ENCODE measurements at places on chromosomes 6 and 20.
A peak's percentile ranks its signal among the peaks of the same experiment; 100 is the strongest.

DNA sequence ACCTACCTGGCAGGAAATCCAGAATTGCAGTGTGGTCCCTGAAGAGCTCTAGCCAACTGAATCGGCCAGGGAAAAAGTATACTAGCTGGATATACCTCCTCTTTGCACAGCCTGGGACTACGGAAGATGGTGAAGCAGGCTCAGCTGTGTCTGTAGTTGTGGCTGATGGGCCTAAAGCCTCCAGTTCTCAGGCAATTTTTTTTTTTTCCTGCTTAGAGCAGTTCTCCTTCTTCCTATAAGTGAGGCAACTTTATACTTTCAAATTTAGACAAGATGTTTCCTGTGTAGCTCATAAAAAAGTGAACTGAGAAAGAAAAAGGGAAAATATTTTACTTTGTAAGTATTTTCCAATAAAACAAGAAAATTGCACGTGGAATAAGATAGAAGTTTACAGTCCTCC is 172.9 kb downstream of the CARMIL1 start:
- no peak for DNase-seq

DNA sequence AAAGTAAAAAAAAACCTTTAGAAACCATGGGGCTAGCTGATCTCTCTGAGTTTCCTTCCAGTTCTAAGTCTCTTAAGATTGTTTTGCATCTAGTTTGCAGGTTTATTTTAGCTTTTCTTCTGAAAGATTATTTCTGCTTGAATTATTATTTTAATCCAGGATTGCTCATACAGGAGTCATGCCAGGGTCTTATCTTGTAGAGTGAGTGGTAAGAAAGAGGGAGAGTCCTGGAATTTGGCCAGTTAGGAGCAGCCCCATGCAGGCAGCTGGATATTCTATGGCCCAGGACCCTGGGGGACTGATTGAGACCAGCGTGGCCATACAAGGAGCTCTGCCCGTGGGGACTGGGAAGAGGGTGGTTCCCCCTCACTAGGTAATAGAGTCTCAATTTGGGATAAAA is 178.9 kb upstream of the HEY2 start:
- DNase-seq: no peak

DNA sequence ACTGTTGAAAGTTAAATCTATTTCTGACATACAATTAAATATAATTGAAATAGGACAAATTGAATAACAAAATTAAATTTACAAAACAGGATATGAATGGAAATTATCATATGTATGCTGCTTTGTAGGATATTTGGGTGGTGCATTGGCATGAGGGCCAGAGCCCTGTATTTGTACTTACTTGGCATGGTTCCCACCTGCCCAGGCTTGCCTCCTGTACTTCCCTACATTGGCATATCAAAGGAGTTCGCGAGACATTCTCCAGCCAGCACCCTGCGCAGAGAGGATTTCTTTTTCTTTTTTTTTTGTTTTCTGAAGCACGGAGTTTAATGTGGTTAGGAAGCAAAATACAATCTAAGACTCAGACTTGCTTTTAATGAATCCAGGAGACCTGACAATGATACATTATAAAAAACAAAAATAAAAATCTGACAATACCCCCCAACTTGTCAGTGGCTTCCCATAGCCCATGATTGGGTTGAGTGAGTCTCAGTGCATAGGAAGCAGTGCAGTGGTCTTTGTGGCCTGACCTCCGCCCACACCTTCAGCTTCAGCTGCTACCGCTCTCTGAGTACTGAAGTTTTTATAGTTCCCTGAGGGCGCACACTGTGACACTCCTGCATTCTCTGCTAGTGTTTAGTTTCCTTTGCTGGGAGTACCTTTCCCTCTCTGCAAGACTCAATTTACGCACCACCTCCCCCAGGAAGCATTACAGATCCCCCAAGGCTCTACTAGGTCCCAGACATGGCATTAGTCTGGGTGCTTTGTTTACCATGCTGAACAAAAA is 440.8 kb downstream of the UTRN start:
- DNase-seq: no peak

- no peak for DNase-seq
Measured at GRCh38 chr20:46222521-46223007, 85.7 kb downstream of the CDH22 start.

- DNase-seq: no peak
Measured at GRCh38 chr20:11255860-11256259, 582.1 kb upstream of the JAG1 start.

- DNase-seq: no peak
Measured at GRCh38 chr20:16846006-16846405, 97.8 kb downstream of the OTOR start.

DNA sequence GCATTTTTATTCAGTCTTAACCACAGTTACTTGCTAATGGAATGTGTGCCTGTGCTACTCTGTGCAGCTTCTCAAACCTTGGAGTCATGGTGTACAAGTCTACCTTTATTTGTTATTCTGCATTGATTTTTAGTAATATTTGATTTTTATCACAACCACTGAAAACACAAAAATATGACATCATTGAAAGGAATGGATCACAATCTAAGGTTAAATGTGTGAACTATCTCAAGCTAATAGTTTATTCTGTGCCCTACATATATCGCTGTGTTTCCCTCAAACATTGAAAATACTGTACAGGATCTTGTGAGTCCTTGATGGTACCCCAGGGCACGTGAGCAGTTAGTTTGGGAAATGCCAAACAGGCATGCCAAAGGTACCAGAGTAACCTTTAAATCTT is 573.4 kb downstream of the FRK start:
- DNase-seq: no peak

DNA sequence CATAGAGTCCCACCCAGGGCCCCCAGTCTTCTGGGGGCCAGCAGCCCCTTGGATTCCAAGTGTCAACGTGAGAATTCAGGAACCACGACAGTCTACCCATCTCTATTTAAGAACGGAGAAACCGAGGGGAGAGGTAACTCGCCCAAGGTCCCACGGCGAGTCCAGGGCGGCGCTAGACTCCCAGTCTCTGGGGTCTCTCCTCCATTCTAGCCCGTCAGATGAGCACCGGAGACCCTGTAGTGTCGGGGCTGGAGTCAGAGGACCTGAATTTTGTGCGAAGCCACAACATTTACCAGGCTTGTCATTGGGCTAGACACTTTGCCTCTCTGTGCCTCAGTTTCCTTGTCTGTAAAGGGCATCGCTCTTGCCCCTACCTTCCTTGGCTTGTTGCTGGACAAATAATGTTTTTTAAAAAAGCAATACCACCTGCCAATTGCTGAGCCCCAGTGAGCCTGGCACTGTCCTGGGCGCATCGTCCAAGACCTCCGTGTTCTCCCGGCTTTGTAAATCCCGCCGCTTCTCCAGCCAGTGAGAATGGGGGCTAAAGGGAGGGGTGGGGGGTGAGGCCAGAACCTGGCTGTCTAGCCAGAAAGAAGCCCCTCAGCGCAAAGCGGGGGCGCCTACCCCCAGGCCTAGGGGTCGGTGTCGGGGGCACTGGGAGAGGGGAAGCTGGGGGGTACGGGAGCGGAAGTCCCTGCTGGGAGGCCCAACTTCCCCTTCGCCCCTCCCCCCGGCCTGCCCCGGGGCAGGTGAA is 91.7 kb downstream of the NCR2 start:
- no peak for DNase-seq

GRCh38 chr6:140153703-140154102 is 779.3 kb upstream of the CITED2 start:
- DNase-seq: no peak

GRCh38 chr20:17466641-17467040 is 64.5 kb downstream of the BFSP1 start:
- no peak for DNase-seq

GRCh38 chr20:51497542-51498467 is 44.7 kb downstream of the NFATC2 start:
- peak; percentile 82 for DNase-seq

GRCh38 chr20:31842471-31843157 is 2.8 kb downstream of the FOXS1 start:
- DNase-seq: peak; percentile 61

- no peak for DNase-seq
Measured at GRCh38 chr6:128605961-128606360, 85.6 kb upstream of the PTPRK start.

GRCh38 chr20:29296256-29297230 is 1960.9 kb upstream of the DEFB115 start:
- DNase-seq: no peak
